Hematopoietic multipotent progenitor cell treated with erythropoietin and hydrocortisone succinate and interleukin-3 and kit ligand, for 17 days (in vitro differentiated cells): ENCODE measurements at places on chromosomes 4 and X.

GRCh38 chr4:121653986-121654385, 42.8 kb downstream of the ANXA5 start:
- no peak for DNase-seq

DNA sequence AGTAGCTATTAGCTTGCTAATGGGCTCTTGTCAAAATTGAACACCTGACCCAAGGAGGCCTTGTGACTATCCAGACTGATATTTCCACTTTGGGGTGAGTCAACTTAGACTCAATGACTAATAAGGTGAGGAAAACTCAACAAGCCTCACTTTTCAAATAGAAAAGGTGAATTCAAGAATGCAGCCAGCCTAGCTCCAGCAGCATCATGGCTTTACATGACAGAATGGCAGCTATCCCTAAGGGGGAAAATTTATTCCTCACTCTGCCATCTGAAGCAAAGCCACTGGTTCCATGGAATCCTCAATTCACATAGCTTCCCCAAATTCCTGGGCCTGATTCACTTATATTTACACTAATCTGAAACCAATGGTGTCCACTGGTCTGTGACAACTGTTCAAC, 29.1 kb upstream of the RAB9B start:
- DNase-seq: no peak

GRCh38 chrX:150664290-150664689, 28.9 kb upstream of the MTMR1 start:
- DNase-seq: no peak

DNA sequence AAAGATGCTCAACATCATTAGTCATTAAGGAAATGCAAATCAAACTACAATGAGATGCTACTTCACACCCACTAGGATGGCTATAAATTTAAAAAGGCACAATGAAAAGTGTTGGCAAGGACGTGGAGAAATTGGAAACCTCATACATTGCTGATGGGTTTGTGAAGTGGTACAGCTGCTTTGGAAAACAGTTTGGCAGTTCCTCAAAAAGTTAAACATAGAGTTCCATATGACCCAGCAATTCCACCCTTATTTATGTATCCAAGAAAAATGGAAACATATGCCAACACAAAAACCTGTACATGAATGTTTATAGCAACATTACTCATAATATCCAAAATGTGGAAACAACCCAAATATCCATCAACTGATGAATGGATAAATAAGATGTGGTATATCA, 101.3 kb upstream of the MAGEB10 start:
- no peak for DNase-seq

DNA sequence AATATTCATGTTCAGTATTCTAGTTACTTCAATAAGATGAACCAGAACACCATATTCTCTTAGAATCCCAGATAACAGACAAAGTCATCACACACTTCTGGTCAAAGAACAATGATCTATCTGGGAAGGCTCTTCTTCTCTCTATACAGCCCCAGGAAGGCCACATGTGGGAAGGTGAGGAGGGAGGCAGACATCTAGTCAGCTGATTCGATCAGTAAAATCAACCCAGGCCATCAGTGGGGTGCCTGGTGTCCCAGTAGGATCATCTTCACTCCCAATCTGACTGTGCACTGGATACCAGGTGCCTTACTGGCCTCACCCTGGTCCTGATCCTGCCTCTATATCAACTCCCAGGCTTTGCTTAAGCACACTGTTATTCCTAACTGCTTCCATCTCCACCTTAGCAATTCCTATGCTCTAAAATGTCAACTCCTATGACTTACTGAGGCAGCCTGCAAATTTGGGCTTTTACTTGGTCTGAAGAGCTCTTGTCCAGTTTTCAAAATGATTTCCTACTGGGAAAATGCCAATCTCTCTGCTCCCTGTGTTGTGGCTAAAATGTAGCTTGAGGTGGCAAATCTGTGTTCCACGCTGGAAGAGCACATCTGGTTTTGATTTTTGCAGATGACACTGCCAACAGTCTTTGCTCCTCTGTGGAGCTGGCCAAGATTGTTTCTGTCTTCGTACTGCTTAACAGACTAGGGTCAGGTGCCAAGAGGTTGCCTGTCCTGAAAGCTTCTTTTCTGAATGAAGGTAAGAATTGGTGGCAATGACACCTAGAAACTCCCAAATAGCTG, 128.7 kb downstream of the MGST2 start:
- no peak for DNase-seq

GRCh38 chr4:127622921-127623796, 9.6 kb upstream of the INTU start:
- no peak for DNase-seq
